Lung (tissue), 17 donors: ENCODE measurements at places on chromosomes 7 and 10. TPM values are rescaled to one million over a fixed set of nuclear protein-coding genes. Genes with fewer than 3 reads are reported as not detected.

Gene RNF32
- total RNA-seq, result 3.5 TPM

Gene NEUROD6
- total RNA-seq, result not detected

Gene ZCWPW1
- total RNA-seq, result 7.2 TPM

Gene UBN2
- total RNA-seq, result 29.8 TPM

Gene SSC4D
- total RNA-seq, result 2.1 TPM

DNA sequence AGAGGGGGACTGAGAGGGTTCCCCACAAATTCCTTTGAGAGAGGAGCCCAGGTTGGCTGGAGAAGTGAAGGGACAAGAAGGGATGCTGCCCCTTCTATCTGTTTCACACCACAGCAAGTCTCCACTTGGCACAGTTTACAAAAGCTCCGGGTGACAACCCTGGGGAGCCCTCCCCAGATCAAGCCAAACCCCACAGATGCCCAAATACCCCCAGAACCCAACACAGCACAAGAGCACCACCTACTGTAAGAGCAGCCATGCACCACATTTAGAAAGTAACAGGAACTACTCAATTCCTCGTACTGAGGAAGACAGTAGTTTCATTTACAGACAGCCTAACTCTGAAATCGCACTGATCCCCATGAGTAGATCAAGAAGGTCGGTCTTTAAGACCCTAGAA, 67.8 kb upstream of the ATP6V0A4 start:
- no peak for DNase-seq
- H3K27me3 ChIP-seq, result no peaks in the 10 kb centered on the region
- H3K4me3 ChIP-seq, result no peak overlapping the region
- H3K4me1 ChIP-seq, result no peaks in the 10 kb centered on the region
- H3K36me3 ChIP-seq, result peaks cover 17% of the 10 kb centered on the region

- peaks cover 3% of the 10 kb centered on the region for H3K36me3 ChIP-seq
- H3K27me3 ChIP-seq, result no peaks in the 10 kb centered on the region
- peaks cover 50% of the 10 kb centered on the region for H3K4me1 ChIP-seq
- peak overlapping the region; percentile 94 for H3K27ac ChIP-seq
- peak; percentile 98 for DNase-seq
- H3K4me3 ChIP-seq, result no peak overlapping the region
These were observed 33.2 kb downstream of the WBP1L start for GRCh38 chr10:102776779-102777456.

- no peak overlapping the region for H3K4me3 ChIP-seq
- DNase-seq, result no peak
- H3K36me3 ChIP-seq, result no peaks in the 10 kb centered on the region
- no peaks in the 10 kb centered on the region for H3K4me1 ChIP-seq
- H3K27ac ChIP-seq, result no peak overlapping the region
These were observed 1.5 kb downstream of the CARD11 start for GRCh38 chr7:3041986-3042675.

DNA sequence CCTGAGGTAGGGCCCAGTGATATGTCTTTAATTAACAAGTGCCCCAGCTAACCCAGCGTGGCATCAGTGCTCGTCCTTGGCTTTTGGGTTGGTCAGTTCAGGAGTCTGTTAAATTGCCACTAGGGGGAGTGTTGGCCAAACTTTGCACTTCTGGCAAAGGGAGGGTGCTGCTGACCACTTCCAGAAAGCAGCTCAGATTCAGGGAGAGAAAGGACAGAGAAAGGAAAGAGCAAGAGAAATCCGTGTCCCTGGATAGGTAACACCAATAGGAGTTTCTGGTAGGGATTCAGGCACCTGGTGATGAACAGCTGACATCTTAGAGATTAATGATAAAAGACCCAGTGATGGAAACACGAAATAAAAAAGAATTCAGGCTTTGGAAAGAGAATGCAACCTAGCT, 243.1 kb upstream of the AOAH start:
- no peak overlapping the region for H3K27ac ChIP-seq
- H3K4me1 ChIP-seq, result no peaks in the 10 kb centered on the region
- DNase-seq, result peak; percentile 61

GRCh38 chr10:6047847-6048246, 14.3 kb downstream of the IL2RA start:
- DNase-seq, result no peak
- no peaks in the 10 kb centered on the region for H3K36me3 ChIP-seq
- H3K27me3 ChIP-seq, result no peaks in the 10 kb centered on the region
- H3K4me1 ChIP-seq, result no peaks in the 10 kb centered on the region

- no peaks in the 10 kb centered on the region for H3K27me3 ChIP-seq
- H3K27ac ChIP-seq, result no peak overlapping the region
- no peaks in the 10 kb centered on the region for H3K36me3 ChIP-seq
- peaks cover 25% of the 10 kb centered on the region for H3K4me1 ChIP-seq
- no peak overlapping the region for H3K4me3 ChIP-seq
These were observed 68.6 kb downstream of the JAZF1 start for GRCh38 chr7:28112012-28112411.

DNA sequence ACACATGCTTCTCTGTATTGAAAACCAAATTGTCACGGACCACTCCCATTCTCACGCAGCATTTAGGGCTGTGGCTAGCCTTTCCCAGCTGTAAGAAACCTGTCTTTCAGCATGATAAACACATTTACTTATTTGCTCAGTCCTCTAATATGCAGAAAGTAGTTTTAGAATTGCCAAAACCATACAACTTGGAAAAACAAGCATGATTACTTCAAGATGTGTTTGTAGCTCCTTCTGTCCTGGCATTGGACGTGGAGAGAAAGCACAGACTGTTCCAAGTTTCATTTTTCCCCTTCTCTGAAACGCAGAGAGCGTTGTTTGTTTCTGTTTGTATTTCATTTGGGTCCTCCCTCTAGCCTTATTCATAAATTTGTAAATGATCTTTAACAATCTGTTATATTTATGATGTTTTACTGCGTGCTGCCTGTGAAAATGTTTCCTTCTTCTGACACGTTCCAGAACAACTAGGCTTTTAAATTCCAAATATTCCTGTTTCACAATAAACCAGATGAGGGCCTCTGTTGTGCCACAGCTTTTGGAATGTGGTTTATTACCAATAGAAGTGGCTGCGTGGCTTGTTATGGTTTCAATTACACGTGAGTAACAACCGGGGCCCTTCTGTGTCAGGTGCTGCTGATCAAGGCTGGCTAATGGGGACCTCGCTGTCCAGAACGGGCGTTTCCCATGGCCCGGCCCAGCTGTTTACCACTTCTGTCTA, 26.1 kb downstream of the MNX1 start:
- DNase-seq, result no peak
- H3K4me3 ChIP-seq, result no peak overlapping the region
- H3K36me3 ChIP-seq, result no peaks in the 10 kb centered on the region
